Esophagus mucosa (tissue), 1 donor: ENCODE measurements at places on chromosomes 7 and 10.

DNA sequence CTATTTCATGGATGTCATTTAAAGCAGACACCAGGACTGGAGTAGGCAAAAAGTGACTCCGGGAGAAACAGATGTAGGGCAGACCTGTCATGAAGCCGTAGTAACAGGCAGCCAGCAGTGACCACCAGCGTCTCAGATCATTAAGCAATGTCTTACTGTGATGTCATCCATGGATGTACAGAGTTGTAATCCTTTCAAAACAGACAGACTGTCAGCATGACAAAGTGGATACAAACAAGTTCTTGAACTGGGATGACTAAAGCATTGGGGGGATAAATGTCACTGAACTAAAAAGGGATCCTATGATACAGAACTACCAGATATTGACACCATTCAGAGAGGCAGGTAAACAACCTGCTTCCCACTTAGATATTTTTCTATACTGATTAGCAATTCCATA, 675.5 kb downstream of the PARD3 start:
- no peak for ATAC-seq

- ATAC-seq, result no peak
Observed at GRCh38 chr7:141512597-141512996, 38.6 kb upstream of the AGK start.

GRCh38 chr10:72243822-72244437, 27.9 kb upstream of the ASCC1 start:
- ATAC-seq, result peak; percentile 2

DNA sequence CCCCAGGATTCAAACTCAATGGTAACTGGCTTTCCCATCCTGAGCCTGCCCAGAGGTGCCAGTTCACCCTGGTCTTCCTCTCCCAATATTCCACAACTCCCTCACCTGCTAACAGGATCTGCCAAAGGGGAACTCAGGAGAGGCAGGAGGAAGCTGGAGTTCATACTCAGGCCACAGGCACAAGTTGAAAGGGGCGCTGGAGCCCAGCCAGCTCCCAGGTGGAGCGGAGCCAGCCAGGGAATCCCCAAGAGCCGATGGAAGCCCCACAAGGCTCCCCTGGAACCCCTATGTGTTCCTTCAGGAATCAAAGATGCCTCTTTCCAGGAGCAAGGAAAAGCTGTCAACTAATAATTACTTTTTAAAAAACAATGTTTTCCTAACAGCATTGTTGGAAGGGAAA, 63.5 kb downstream of the SH3PXD2A start:
- no peak for ATAC-seq

- ATAC-seq, result no peak
Observed at GRCh38 chr10:23413629-23414089, 25.2 kb upstream of the OTUD1 start.

GRCh38 chr7:90210981-90211380, 559 bp upstream of the STEAP2 start:
- ATAC-seq, result no peak

GRCh38 chr10:21280971-21281572, 244.4 kb downstream of the SKIDA1 start:
- ATAC-seq, result no peak

DNA sequence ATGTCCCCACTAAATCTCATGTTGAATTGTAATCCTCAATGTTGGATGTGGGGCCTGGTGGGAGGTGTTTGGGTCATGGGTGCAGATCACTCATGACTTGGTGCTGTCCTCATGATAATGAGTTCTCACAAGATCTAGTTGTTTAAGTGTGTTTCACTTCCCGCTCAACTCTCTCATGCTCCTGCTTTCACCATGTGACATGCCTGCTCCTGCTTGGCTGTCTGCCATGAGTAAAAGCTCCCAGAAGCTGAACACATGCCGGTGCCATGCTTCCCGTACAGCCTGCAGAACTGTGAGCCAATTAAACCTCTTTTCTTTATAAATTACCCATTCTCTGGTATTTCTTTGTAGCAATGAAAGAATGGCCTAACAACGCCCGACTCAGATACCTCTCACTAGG, 6.2 kb upstream of the PSTK start:
- ATAC-seq, result no peak

GRCh38 chr10:133347710-133348517, 741 bp downstream of the PRAP1 start:
- ATAC-seq, result no peak

GRCh38 chr10:12849319-12850181, 152.0 kb downstream of the CCDC3 start:
- peak; percentile 47 for ATAC-seq
